ENCODE measurements at places on chromosomes 16 and 17.
A peak's percentile ranks its signal among the peaks of the same experiment; 100 is the strongest.

GRCh38 chr17:7915179-7915610 is 894 bp downstream of the RNF227 start:
- no peak for DNase-seq

- no peak for DNase-seq
These were observed 6.0 kb upstream of the CCL3 start for GRCh38 chr17:36095992-36096391.

GRCh38 chr17:57388131-57388725 is 131.9 kb downstream of the MSI2 start:
- no peak for DNase-seq

- DNase-seq = no peak
These were observed 17.2 kb downstream of the KDM8 start for GRCh38 chr16:27220527-27220926.

GRCh38 chr16:73183611-73184092 is 135.7 kb upstream of the ZFHX3 start:
- DNase-seq = no peak

DNA sequence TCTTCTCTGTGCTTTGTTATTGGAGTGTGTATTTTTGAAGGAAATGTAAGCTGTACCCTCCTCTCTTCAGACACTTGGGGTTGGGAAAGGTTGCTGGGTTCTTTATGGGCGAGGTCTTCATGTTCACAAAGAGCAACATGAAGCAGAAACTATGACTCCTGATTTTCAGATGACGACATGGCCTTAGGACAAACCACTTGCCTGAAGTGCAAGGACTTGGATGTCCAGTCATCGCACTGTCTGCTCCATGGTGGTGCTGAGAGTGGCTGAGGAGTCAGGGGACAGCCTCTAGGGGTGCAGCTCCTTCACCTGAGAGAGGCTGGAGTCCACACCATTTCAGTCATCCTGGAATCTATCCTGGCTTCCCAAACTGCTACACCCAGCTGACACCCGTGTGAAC is 183.9 kb upstream of the CDH5 start:
- no peak for DNase-seq

- no peak for DNase-seq
These were observed 9.0 kb upstream of the MTSS2 start for GRCh38 chr16:70694868-70695218.

DNA sequence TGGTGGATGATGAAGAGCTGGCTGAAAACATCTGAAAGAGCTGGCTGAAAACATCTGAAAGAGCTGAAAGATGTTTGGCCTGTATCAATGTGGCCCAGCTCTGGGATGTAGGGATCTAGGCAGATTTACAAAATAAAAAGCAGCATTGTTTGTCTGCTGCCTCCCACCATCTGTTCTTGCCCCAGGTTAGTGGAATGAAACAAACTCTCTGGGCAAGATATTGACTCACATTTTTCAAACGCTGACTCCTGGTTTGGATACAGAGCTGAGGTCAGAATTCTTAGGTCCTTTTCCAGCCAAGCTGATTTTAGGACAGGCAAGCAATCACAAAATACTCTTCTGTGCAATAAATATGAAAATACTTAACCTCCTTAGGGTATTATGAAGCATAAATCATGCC is 139.0 kb downstream of the STX8 start:
- DNase-seq = no peak

GRCh38 chr17:66548158-66548557 is 245.7 kb downstream of the PRKCA start:
- peak; percentile 76 for DNase-seq

- DNase-seq = no peak
These were observed at the start of gene PPP1R27 for GRCh38 chr17:81834831-81835267. Gene PPP1R27 (minus strand): TSS chr17:81835050. CDS start chr17:81834953, 97 bp downstream.

DNA sequence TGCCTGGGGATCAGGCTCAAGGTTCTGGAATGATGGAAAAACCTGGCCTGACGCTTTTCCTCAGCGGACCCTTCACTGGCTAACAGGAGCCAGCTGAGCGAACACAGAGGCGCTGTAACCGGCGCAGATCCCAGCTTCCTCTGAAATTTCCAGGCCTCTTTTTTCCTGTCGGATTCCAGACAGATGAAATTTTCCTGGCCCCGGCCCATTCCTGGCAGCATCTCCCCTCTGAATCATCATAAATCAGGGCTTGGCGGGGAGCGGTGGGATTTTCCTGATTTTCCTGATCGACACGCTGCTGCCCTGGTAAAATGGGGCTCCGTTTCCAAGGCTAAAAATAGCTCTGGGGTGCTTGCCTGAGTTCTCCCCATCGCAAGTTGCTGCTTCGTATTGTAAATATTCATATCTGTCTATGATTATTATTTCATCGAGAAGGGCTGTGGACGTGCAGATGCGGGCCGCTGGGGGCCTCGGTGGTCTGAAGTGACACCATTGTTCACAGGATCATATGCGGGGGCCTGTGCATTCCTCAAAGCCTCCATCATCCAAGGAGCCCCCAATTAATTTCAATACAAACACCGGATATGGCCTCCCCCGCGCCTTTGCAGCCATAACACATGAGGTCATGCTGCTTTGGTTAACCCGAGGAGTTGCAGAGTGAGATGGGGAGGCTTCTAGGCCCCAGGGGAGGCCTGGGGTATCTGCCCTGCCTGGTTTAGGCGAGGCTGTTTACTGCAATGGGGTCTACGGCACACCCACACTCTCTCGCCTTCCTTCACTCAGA is 45.8 kb upstream of the ETV4 start:
- DNase-seq = peak; percentile 93

- no peak for DNase-seq
These were observed 34.1 kb downstream of the NME2 start for GRCh38 chr17:51200295-51200694.

GRCh38 chr17:74187761-74188160 is 15.7 kb upstream of the RPL38 start:
- no peak for DNase-seq
